ENCODE measurements at places on chromosomes 1 and 21. TPM values are rescaled to one million over a fixed set of nuclear protein-coding genes. Genes with fewer than 3 reads are reported as not detected.
A peak's percentile ranks its signal among the peaks of the same experiment; 100 is the strongest.

The KRTAP21-2 gene
- not detected for total RNA-seq

The SERBP1 gene
- total RNA-seq = 159 TPM

The IGFN1 gene
- total RNA-seq = 1.9 TPM

The EBNA1BP2 gene
- total RNA-seq = 31.3 TPM

The TMEM79 gene
- total RNA-seq = 2.4 TPM

The RAB13 gene
- 29.9 TPM for total RNA-seq

The KANK4 gene
- total RNA-seq = not detected

DNA sequence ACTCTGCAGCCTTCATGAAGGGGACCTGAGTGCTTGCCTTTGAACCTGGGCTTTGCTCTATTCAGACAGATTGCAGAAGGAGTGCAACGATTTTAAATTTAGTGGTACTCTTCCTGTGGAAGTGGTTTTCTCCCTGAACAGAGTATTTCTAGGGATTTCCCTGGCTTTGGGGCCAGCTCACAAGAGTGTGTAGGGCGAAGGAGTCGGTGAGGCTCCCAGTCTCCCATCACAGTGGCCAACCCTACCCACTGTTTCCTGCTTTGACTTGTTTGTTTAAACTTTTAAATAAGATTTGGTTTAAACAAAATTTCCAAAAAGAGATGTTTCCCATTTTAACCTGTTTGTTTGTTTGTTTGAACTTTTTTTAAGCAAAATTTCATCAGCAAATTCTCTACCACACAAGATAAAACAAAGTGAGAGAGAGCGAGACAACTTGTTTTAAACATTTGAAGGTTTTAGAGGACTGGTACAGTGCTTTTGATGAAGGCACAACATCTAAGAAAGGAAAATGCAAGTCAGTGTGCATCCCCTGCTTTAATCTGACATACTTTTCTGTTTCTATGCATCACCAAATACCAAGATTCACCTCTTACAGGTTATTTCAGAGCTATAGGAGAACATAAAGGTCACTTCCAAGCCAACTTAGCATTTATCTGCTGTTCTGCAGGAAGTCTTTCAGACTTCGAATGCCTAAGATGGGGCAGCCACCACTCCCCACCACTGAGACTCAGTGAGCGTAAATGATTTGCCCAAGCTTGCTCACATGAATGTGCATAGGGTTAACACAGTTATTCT, 6.6 kb downstream of the SELP start:
- DNase-seq = no peak

- no peak for DNase-seq
Observed at GRCh38 chr21:27352885-27353284, 386.0 kb upstream of the ADAMTS5 start.

DNA sequence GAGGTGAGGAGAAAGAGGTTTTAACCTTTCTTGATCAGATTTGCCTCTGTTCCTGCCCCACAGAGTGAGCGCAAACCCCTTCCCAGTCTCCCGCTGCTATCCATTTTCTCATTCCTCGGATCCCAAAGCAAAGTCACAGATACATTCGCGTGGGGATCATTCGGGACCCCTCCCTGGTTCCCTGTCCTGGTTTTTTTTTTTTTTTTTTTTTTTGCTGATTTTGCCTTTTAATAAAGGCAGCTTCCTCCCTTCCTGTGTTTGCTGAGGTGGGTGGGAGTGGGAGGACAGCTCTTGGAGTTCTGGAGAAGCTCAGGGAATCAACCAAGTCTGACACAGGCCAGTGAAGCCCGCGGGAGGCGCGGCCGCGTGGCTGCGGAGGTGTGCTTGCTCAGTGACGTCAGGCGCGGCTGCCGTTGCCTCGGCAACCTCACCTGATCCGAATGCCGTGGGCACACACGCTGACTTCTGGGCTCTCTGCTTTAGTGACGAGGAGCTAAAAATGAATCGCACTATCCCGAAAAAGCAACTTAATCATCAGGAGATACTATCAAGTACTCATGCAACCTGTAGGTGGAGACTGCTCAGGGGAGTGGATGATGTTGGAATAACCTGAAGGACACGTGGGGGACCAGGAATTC, 106.4 kb downstream of the TBX19 start:
- peak; percentile 29 for DNase-seq

DNA sequence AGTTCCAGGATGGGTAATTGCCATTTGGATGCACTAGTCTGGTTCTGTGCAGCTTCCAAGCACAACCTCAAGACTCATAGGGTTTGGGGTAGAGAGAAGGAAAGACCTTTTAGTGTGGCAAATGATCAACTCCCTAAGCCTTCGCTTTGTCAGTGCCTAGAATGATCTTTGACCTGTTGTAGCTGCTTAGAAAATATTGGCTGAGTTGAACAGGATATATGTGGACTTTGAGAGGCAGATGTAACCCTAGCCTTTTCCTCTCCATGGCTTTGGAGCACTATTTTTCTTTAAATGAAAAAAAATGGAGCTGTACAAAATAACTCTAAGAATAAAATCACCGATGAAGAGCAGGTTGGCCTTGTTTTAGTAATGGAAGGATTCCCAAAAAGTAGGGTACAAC, 41.7 kb downstream of the HLX start:
- no peak for DNase-seq

GRCh38 chr1:201267481-201268229, 15.7 kb upstream of the PKP1 start:
- no peak for DNase-seq

DNA sequence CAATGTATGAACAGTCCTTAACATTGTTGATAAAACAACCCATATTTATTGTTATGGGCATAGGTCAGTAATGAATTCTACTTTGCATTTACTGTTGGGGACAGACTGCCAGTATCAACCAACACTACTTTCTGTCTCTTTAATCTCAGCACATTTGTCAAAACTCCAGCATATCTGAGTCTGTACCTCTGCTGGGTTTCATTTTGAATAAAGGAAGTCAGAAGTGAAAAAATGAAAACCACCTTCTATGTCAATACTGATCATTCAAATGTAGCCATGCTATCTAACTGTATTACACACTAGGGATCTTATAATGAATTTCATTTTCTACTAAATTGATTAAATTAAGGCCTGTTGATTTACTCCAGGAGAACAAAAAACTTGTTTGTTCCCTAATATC, 24.2 kb upstream of the CXADR start:
- no peak for DNase-seq

DNA sequence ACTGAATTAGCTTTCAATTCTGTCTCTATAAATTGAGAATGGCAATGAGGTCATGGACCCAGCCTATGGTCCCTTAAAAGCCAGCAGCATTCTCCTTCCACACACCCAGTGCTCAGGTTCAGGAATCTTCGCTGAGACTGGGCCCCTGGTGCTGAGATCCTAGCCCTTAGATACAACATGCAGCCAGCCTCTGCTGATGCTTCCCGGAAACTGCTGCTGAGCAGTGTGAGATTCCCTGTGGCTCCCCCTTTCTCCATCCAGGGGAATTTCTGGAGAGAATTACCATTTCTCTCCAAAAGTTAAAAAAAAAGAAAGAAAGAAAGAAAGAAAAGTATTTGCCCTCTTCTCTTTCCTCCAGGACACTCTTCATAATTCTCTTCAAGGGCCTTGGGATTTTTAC, 31.7 kb upstream of the RALGPS2 start:
- no peak for DNase-seq

GRCh38 chr1:81717230-81717629, 83.5 kb upstream of the ADGRL2 start:
- DNase-seq = no peak

DNA sequence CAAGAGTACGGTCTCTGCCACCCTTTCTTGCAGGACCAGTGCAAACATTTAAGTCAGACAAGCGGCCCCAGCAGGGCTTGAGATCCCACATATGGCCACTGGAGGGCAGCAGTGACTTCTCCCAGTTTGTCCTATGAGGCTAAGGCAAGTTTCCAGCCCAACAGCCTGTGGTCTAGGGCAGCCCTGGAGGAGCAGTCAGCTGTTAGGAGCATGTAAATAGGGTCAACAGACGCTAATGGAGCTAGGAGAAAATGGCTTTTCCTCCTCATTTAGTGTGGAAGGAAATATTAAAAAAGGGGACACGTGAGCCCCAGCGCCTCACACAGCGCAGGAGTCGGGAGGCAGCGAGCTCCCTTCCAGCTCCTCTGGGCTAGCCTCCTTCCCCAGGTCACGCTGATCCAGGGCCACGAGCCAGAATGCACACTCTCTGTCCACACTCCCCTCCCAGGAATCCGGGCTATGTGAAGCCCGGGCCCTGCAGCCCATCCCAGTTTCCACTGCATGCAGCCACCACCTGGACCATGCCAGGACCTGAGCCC, 95.6 kb downstream of the LAMC2 start:
- peak; percentile 93 for DNase-seq

DNA sequence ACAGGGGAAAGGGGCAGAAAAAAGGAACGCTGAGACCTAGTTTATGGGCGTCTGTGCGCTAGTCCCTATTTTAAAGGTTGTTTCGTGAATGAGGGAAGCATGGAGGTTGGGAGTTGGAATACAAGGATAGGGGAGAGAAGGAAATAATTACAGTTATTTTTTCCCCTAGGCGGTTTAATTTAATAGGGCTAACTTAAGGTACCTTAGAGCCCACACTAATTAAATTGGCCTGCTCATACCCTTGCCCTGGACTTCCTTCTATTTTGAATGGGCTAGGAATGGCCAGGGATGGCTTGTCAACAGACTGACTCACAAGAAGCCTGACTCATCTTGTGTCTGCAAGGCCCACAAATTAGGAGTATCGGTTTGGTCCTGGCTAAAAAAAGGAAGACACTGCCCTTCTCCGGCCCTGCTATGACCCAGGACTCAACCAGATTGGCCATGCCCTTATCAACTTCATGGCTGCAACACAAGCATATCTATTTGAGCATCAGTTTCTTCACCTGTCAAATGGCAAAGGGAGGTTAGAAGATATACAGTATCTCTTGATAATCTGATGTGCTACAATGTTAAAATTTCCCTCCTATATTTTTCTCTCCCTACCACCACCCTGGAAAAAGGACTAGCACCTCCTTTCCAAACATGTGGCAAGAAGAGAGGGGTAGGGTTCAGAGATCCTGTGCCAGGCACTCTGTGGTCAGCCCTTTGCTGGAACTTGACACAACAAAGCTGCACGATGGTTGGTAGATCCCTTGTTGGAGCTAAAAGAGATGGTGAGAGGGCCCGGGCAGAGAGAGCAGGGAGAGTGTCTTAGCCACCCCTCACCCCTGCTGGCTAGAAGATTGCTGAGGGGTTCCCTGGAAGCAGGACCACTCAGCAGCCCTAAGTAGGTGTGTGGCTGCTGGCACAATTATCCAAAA, 2.2 kb upstream of the SSBP3 start:
- no peak for DNase-seq

DNA sequence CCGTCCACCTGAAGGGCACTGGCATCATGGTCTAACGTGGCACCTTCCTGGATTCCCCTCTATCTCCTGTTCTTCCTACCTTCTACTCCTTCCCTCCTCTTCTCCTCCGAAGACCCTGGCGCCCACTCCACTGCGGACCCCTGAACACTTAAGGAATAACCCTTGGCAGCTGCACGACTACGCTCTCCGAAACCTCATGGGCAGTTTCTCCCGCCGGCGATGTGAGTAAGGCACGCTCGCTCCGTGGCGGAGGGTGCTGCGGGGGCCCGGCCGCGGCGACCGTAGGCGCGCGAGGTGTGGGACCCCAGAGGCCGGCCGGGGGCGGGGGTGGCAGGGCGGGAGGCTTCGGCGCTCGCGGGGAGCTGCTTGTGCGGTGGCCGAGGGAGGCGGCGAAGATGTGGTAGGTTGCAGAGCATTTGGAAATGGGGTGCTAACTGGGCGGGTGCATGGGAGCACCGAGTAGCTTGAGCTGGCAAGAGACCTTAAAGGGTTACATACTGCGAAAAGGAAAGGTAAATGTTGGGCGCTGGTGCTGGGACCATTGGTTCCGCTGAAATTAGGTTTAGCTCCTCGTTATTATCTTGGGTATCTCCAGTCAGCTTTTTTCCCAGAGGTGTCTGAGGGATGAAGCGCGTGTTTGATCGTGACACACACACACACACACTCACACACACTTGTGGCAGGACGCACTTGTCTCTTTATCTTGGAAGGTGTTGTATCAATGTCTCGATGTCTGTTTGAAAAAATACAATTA, 876 bp downstream of the LRRC7 start:
- peak; percentile 35 for DNase-seq

- DNase-seq = no peak
Observed at GRCh38 chr21:40636026-40636425, 210.9 kb downstream of the DSCAM start.

DNA sequence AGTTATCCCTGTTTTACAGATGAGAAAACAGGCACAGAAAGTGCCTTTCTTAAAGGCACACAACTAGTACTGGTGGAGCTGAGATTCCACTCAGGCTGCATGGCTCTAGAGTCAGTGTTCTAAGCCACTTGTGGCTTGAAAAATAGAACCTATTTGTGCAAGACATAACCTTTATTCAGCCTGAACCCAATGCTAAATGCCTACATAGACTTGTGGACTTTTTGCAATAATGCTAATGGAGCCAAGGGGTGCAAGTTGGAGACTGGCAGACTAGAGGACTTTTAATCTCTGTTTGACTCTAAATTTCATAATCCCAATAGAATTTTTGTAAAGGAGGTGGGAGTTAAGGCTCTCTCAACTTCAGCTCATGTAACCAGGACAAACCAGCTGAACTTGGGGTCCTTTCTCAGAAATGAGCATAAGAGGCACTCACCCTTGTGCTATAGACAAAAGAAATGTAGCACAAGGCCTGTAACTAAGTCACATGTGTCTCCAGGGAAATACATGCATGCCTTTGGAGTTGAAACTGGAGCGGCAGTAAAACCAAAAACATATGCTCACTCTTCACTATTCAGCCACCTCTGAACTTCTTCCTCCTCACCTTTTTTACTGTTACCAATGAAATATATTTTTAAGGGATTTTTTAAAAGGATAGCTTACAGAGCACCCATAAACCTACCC, 43.0 kb upstream of the AK4 start:
- no peak for DNase-seq

DNA sequence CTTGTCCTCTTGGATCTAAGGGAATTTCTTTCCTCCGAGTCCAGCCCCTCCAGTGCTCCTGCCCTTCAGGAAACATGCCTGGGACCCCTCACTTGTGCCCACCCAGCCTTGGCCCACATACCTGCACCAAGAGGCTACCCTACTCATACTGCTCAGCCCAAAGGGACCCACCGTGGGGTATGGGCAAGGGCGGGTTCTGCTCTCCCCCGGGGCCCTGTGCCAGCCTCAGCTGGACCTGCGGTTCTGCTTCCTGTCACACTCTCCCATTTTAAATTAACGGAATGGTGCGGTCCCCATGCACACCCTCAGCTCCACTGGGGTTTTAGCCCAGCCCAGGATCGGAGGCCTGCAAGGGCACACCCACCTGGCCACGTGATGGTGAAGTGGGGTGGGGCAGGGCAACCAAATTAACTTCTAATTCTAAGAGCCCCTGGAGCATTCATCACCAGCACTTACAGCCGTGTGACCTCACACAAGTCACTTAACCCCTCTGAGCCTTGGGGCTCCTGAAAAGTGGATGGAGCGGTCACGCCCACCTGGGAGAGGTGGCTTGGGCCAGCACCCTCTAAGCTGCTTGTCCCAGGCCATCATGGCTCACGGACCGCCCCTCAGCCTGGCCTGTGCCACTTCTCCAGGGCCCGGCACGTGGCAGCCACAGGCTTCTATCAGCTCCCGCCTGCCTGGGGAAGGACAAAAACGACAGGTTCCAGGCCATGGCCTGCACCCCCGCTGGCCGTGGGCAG, 28.3 kb downstream of the TP73 start:
- DNase-seq = peak; percentile 28

GRCh38 chr1:208747979-208748378, 503.8 kb upstream of the PLXNA2 start:
- no peak for DNase-seq
